Purkinje cell (primary cell): ENCODE measurements at places on chromosomes 5 and 9. TPM values are rescaled to one million over a fixed set of nuclear protein-coding genes. Genes with fewer than 3 reads are reported as not detected.

OCLN gene
- 1.3 and 1.7 TPM in 2 replicates for polyA plus RNA-seq

FAM221B gene
- not detected in 2 replicates for polyA plus RNA-seq

C9 gene
- 0.08 TPM in 1 of 2 replicates, not detected in the other for polyA plus RNA-seq

PKD2L2 gene
- 1.3 TPM in 1 of 2 replicates, not detected in the other for polyA plus RNA-seq

PRKACG gene
- polyA plus RNA-seq: not detected in 2 replicates

OMD gene
- 1.6 and 3.0 TPM in 2 replicates for polyA plus RNA-seq

SLC6A7 gene
- 0.65 TPM in 1 of 2 replicates, not detected in the other for polyA plus RNA-seq

WDR38 gene
- not detected in 2 replicates for polyA plus RNA-seq

C5orf58 gene
- not detected in 2 replicates for polyA plus RNA-seq

ZNF618 gene
- 1.2 TPM in 2 replicates for polyA plus RNA-seq

BTNL9 gene
- polyA plus RNA-seq: not detected in 2 replicates

NRARP gene
- polyA plus RNA-seq: not detected in 2 replicates

PCDHGA11 gene
- polyA plus RNA-seq: 1.5 and 2.4 TPM in 2 replicates
